ENCODE measurements at places on chromosomes 11 and 22.

- DNase-seq = no peak
These were observed 9.0 kb upstream of the ZBTB44 start for GRCh38 chr11:130323452-130324450.

DNA sequence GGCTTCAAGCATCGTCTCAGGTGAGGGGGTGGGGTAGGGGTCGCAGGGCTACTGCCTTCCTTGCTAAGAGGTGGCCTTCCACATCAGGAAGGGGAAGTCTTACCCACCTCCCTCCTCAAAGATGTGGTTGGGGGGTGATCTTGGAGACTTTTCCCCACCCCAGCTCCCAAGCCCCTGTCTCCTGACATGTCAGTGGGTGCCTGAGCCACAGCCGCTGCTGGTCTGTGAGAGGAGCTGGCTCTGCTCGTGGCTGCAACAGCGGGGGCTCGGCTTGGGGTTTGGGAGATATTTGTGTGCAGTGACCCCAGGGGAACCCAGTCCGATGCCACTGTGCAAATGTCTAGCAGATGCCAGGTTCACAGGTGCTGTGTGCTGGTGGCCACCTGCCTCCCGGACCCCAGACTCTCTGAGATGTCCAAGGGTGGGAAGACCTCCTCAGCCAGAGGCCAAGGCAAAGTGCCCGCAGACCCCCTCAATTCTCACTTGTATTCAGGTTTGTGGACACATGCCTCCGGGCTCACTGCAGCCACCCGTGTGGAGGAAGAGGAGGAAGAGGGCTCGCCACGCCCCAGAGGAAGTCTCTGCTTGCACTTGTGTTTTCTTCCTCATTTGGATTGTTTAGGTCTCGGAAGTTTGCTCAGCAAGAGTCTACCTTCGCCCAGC lies 1.9 kb downstream of the KCNQ1 start:
- no peak for DNase-seq

GRCh38 chr11:44943118-44943517 lies 7.6 kb downstream of the TP53I11 start:
- no peak for DNase-seq

DNA sequence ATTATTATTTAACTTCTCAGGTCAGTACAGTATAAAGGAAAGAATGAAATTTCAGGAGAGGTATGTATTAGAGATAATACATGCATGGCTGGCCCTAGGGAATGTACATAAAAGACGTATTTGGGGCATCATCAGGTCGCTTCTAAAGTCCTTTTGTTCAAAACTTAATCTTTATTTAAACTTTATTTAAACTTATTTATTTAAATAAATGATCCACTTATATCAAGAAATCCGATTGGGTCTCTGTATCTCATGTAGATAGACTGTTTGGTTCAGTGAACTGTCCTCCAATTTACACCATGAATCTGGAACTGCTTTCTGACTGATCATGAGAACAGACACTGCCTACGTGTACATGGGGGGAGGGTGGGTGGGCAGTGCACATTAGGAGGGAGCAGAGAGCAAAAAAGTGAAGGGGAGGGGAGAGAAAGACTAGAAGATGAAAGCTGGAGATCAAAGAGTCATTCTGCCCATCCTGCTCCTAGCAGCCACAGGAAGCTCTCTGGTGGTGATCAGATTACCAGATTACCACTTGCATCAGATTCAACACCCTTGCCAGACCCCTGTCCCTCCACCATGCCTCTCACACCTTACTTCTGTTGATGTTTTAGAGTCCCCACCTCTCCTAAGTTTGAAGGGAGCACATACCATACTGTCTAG lies 92.1 kb upstream of the MTMR2 start:
- no peak for DNase-seq

DNA sequence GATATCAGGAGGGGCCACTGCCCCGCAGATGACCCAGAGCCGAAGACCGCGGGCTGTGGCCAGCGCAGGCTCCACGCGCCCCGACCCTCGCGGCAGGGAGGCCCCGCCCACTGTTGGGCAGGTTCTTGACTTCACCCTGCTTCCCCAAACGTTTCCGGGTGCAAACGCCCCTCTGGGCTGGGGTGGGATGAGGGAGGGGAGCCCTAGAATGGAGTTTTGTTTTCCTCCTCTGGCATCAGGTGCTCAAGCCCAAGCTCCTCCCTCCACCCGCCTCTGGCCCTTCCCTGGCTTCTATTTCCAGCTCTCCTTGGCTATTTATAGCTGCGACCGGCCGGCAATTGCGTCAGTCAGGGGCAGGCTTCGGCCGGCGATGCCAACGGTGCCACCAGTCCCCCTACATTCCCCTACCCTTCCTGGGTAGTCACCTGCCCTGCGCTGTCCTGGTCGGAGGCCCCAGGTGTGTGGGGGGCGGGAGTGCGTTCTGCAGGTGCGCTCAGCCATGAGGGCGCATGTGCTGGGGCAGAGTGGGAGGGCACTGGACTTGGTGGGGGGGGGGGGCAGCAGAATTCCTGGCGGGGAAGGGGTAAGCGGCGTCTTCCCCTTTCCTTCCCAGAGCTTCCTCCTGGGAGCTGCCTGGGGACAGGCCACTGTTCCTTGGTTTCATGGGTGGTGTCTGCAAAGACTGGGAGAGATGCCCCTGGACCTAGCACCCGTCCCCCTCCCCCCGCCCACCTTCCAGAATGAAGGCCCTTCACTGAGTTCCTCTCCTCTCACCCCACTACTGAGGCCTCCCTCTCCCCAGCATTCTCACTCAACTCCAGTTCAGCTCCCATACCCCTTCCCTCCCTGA lies 23.6 kb downstream of the DUSP8 start:
- DNase-seq = no peak

GRCh38 chr11:113789675-113790320 lies 10.2 kb downstream of the CLDN25 start:
- no peak for DNase-seq

DNA sequence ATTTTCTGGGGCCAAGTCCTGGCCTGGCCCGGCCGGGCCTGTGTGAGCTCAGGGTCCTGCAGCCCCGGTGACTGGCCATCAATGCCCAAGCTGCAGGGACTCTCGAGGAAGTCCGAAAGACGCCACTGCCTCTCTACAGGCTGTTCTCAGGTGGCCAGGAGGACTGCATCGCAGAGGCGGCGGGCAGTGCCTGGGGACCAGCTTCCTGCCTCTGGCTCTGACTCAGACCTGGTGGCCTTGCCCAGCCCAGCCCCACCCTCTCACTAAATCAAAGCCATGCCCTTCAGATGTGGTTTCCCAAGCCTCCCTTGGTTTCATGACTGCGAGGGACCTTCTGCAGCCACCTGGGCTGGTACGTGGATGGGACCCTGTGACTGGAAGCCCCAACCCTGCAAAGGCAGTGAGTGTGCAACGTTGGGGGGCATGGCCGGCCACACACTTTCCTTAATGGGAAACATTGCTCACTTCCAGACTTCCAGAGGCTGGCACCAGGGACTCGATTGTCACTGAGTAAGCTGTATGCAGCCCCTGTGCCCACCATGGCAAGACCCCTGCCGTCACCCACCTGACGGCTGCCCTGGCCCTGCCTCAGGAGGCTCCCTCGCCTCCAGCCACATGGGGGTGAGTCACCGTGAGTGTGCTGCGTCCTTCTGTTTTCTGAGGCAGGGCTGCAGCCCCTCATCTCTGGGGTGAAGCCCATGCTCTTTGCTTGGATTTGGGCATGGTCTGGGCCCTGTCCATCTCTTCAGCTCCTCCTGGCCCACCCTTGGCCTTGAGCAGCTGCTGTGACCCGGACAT lies 6.0 kb upstream of the FGF3 start:
- no peak for DNase-seq

GRCh38 chr11:92808022-92808421 lies 161.4 kb upstream of the MTNR1B start:
- DNase-seq = no peak

DNA sequence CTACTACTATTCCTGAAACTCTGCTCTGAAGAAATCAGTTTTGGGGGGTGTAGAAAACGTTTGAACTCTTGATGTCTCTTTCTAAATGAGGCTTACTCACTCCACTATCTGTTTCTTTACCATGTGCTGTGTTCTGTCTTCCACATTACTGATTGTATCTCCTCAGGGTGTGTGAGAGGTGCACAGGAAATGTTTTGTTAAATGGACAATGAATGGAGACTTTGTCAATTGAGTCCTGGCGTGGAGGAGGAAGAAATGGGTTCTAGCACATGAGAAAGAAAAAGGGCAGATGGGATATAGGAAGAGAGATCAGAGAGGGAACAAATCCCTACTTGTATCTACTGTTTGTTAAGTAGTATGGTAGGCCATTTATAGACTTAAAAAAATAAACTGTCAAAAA lies 577.1 kb upstream of the CCDC90B start:
- DNase-seq = no peak

DNA sequence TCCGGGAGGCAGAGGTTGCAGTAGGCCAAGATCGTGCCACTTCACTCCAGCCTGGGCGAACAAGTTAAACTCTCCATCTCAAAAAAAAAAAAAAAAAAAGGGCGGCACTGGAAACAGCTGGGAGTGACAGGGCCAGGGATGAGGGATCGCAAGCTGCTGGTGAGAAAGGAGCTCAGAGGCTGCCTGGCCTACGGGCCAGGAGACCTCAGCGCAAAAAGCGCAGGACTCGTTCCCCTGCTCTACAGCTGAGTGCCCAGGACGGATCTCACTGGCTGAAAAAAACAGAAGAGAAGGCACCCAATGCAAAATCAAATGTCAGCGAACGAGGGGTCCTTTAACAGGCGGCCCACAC lies 650 bp upstream of the NUP50 start:
- DNase-seq = no peak

- no peak for DNase-seq
These were observed 64.6 kb downstream of the SOX6 start for GRCh38 chr11:16291729-16292128.

GRCh38 chr11:4543561-4543960 lies 1.4 kb upstream of the OR52M1 start:
- DNase-seq = no peak
